ENCODE measurements at places on chromosomes 16 and 17. TPM values are rescaled to one million over a fixed set of nuclear protein-coding genes. Genes with fewer than 3 reads are reported as not detected.

The PRDM7 gene
- polyA plus RNA-seq = 0.50 TPM

- no peak for DNase-seq
Observed at GRCh38 chr17:58789160-58789559, 33.5 kb downstream of the PPM1E start.

The MYO15B gene
- polyA plus RNA-seq = 163 TPM

- DNase-seq = no peak
Observed at GRCh38 chr17:46010597-46011186, 11.6 kb downstream of the STH start.

DNA sequence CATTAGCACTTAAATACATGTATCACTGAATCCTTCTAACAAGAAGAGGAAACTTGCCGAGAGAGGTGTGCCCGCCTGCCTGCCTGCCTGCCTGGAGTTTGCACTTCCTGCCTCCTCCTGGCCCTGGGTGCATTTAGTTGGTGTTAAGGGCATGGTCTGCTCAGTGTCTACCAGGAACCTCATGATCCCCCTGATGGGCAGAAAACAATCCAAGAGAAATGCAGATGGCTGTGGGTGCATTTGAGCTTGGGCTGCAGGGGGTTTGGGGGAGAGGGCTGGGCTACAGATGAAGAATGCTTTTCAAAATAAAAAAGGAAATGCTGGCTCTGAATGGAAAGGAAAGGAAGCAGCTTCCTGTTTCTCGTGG lies 10.1 kb downstream of the KSR1 start:
- no peak for DNase-seq

The QRICH2 gene
- 8.0 TPM for polyA plus RNA-seq

DNA sequence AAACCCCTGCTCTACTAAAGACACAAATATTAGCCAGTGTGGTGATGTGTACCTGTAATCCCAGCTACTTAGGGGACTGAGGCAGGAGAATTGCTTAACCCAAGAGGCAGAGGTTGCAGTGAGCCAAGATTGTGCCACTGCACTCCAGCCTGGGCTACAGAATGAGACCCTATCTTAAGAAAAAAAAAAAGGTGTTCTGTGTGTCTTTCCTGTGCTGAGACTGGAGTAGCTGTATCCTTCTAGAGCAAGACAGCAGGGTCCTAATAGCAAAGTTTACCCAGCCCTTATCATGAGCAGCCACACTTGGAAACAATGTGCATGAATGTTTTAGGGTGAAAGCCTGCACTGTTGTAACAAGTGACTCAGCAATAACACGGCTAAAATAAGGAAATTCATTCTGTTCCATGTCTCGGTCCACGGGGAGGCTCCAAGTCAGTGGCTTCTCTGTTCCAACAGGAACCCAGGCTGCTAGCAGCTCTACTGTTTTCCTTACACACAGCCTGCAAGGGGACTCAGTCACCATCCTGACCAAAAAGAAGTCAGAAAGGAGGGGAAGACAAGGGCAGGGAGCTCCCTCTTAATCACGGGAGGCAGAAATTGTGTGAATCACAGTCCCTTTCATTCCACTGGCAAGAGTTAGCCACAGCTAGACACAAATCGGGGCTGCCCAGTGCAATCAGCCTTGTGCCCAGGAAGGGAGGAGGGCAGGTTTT lies 7.1 kb upstream of the SLC5A11 start:
- DNase-seq = no peak

DNA sequence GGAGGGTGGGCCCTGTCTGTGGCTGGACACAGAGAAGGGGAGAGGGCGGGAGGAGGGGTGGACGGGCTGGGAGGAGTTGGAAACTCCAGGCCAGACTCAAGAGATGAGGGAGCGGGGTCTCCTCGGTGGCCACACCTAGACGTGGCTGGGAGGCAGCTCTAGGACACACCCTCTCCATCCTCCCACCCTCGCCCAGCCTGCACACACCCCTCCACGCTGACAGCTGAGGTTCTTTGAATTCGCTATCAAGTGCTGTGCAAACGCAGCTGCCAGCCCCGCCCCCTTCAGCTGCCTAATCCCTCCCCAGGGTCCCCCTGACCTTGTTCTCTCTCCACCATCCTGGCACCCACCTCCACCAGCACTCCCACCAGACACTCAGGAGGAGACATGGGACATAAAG lies 48.7 kb downstream of the DNAH17 start:
- DNase-seq = peak; percentile 70

The TNFSF12 gene
- 30.1 TPM for polyA plus RNA-seq

GRCh38 chr17:76237859-76238313 lies 2.4 kb downstream of the RNF157 start:
- no peak for DNase-seq

GRCh38 chr16:1749152-1750117 lies 21.9 kb downstream of the NME3 start:
- no peak for DNase-seq

GRCh38 chr16:64982581-64982980 lies 139.3 kb downstream of the CDH11 start:
- DNase-seq = no peak

- no peak for DNase-seq
Observed at GRCh38 chr16:57617604-57618111, 10.8 kb upstream of the ADGRG1 start.

The TOX3 gene
- polyA plus RNA-seq = 5.2 TPM

- no peak for DNase-seq
Observed at GRCh38 chr17:75652934-75653549, 13.9 kb downstream of the RECQL5 start.

DNA sequence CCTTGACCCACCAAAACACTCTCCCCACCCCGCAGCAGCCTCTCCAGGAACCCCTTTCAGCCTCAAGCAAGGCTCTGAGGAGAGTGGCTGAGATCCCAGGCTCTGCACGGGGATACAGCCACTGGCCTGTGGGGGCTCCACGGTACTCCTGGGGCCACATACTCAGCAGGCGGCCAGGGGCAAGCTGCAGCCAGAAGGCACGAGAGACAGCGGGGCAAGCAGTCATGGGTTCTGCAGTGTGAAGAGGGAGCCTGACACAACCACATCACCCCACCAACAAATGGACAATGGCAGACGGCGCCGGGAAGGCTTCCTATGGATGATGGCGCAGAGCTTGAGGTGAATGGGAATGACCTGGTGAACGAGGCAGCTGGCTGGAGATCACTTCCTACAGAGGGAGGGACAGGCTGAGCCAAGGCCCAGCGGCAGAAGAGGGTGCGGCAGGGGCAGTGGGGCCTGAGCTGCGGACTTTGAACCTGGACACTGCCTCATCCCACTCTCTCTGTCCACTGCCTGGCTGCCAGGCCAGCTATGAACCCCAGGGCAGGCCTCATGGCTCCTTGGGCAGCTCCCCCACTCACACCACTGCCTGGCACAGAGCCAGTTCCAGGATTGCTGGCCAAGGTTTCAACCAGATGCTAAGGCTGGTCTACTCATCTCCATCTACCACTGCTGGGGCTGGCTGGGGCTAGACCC lies 10.8 kb upstream of the BCAR1 start:
- no peak for DNase-seq

DNA sequence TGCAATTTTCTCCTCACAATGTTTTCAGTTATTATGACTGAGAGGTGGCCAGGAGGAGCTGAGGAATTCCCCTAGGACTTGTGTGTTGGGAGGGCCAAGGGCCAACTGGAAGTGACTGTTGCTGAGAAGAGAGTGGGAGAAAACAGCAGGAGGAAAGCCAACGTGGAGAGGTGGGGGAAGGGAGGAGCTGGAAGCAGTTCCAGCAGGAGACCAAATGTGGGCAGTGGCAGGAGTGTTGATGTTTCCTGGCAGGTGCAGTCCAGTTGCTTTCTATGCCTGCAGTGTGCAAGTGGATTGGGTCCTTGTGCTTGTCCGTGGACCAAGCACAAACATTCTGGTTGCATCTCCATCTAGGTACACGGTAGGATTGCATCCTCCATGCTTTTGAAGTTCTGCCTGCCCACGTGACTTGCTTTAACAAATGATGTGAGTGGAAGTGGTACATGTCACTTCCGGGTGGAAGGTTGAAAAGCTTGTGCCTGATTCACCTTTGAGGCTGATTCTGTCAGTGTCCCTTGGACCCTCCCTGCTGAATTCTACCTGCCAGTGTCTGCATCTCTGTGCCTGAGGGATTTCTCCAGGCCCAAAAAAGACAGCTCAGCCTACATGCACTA lies 54.7 kb upstream of the CRHR1 start:
- DNase-seq = no peak

The PDE6G gene
- 4.2 TPM for polyA plus RNA-seq

DNA sequence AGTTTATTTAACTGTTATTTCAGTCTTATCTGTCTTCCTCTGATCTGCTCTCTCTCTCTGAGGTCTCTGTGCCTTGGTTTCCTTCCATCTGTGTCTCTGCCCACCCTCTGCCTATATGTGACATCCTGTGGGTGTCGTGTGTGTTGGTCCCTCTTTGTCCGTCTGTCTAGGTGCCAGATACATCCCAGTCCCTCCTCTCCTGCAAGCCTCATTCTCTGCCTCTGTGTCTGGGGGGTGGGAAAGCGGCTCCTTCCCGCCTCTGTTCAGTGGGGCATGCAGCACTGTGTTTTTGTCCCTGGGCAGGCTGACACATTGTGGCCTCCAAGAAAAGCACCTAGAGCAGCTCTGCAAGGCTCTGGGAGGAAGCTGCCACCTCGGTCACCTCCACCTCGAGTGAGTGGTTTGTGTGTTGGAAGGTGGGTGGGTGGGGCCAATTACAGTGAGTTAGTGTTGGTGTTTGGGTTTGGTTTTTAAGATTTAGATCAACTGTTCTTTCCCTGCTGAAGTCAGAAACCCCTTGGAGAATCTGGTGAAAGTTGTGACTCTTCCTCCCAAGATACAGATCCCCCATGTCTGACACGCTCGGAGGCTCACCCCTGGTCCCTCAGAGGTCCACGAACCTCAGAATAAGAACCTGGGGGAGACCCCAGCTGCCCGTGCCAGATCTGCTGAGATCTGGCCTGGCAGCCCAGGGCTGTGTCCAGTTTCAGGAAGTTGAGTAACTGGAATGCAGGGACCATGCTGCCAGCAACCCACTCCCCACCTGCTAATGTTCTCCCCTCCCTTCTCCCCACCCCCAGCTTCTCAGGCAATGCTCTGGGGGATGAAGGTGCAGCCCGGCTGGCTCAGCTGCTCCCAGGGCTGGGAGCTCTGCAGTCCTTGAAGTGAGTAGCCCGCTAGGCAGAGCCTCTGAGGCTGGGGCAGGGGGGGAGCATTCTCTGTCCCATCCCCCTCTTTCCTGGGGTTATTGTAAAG lies 50.9 kb upstream of the CPNE2 start:
- no peak for DNase-seq

GRCh38 chr17:80588702-80589383 lies 44.2 kb downstream of the RPTOR start:
- no peak for DNase-seq

The PIPOX gene
- polyA plus RNA-seq = 3.3 TPM

- no peak for DNase-seq
Observed at GRCh38 chr17:38554430-38555350, 51.1 kb downstream of the SRCIN1 start.

- DNase-seq = no peak
Observed at GRCh38 chr16:78984324-78984723, 616.2 kb downstream of the MAF start.

The LPO gene
- polyA plus RNA-seq = 0.20 TPM

DNA sequence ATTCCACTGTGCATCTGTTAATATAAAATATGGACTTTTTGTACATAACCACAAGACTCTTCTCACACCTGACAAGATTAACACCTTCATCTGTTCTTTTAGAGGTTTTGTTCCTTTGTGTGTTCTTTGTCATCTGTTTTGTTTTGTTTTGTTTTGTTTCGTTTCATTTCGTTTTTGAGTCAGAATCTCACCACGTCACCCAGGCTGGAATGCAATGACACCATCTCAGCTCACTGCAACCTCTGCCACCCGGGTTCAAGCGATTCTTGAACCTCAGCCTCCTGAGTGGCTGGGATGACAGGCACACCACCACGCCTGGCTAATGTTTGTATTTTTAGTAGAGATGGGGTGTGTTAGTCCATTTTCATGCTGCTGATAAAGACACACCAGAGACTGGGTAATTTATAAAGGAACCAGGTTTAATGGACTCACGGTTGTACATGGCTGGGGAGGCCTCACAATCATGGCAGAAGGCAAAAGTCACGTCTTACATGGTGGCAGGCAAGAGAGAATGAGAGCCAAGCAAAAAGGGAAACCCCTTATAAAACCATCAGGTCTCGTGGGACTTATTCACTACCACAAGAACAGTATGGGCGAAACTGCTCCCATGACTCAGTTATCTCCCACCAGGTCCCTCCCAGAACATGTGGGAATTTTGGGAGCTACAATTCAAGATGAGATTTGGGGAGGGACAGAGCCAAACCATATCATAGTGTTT lies 22.3 kb downstream of the C16orf90 start:
- no peak for DNase-seq

DNA sequence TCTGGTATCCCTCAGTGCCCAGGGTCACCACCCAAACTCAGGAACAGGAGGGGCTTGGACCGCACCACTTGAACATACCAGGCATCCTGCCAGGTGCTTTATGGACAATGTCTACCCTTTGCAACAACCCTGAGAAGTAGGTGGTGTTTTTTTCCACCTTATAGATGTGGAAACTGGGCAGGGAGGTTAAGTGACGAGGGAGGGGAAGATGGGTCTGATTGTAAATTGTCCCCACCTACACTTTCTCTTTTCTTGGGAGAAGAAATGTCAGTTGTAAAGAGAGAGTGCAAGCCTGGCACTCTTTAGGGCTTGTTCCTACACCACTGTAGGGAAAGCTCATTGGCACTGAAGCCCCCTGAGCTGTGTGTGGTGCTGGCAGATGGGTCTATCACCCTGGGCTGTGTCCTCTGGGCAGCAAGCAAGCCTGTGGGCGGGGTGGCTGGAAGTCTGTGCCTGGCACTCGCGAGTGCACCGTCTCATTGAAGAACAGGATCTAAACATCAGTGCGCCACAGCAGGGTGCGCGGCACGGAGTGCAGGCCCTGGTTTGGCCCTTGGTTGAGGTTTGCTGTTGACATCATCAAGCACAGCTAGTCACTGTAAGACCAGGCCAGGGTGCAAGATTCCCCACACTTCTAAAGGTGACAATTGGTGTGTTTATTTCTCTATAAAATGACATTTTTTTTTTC lies 15.1 kb downstream of the NOD2 start:
- no peak for DNase-seq

GRCh38 chr17:61351745-61352407 lies 47.8 kb upstream of the TBX2 start:
- no peak for DNase-seq

- no peak for DNase-seq
Observed at GRCh38 chr17:51079049-51079448, 41.6 kb downstream of the SPAG9 start.

DNA sequence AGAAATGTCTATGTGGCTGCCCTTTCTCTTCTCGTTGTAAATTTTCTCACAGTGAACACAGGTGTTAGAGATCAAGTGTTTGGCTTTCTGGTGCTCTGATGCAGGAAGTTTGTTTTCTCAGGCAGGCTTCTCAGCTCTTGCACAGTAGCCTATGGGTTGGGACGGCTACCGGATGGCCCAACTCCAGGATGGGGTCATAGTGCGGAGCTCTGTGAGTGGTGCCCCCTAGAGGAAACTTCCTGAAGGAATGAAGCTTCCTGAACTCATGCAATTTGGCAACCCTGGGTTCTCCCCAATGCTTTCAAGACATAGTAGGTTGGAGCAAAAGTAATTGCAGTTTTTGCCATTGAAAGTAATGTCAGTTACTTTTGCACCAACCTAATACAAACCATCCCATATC lies 407.5 kb upstream of the HSBP1 start:
- no peak for DNase-seq

GRCh38 chr16:89051521-89052166 lies 42.0 kb upstream of the ACSF3 start:
- peak; percentile 70 for DNase-seq

- no peak for DNase-seq
Observed at GRCh38 chr17:58231641-58232040, 6.7 kb upstream of the LPO start.

GRCh38 chr16:4370570-4371356 lies 885 bp upstream of the VASN start:
- peak; percentile 70 for DNase-seq
